ENCODE measurements at places on chromosomes 1 and 21.

DNA sequence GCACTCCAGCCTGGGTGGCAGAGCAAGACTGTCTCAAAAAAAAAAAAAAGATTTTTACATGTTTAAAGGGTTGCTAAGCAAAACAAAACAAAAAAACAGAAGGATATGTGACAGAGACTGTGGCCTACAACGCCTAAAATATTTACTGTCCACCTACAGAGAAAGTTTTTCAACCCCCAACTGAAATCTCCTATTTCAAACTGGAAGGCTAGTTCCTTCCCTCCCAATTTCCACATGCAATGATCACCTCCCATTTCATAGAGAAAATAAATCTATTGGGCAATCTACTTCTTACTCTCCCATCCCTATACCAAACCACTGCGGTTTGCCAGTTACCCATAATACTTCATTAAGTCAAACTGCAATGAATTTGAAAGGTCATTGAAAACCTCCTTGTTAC lies 74.2 kb downstream of the ST3GAL3 start:
- DNase-seq = peak; percentile 76

- no peak for DNase-seq
These were observed 199.4 kb downstream of the HMCN1 start for GRCh38 chr1:185933580-185933979.

GRCh38 chr1:6701437-6702153 lies at the start of gene DNAJC11:
Gene DNAJC11, minus strand, starts transcription at chr1:6701816. Its CDS starts 16 bp downstream, at chr1:6701800.
- peak; percentile 92 for DNase-seq

DNA sequence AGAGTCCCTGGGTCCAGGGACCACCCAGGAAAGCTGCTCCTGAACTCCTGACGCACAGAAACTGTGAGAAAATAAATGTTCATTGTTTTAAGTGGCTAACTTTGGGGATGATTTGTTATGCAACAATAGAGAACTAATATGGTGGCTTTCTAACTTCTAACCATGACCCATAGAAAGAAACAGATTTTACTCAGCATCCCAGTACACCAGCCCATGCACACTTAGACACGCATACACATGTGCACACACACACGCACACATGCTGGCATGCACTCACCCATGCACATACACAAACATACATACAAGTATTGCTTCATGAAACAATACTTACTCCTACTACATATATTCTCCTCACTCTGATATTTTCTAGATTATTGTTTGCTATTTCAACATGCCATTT lies 57.1 kb downstream of the NID1 start:
- DNase-seq = no peak

DNA sequence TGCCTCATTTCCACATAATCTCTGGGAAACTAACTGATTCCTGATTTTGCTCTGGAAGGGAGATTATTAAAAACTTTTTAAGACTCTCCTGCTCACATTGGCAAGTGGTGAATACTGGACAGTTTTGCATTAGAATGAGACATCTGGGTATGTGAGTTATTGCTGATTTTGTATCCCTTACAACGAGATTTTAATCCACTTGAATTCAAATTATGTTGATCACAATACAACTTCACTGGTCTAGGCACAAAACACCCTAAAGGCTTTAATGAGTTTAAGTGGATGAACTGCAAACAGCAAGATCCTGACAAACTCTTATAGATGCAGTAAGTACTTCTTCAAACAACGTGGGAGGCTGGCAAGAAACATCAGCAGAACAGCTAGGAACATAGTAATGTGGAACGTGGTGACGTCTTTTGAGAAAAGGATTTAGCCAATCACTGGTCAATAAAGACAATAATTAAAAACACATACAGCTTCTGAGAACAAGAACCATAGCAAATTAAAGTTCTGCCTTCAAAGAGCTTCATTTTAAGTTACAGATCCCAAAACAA lies 10.2 kb upstream of the LYPLAL1 start:
- no peak for DNase-seq

DNA sequence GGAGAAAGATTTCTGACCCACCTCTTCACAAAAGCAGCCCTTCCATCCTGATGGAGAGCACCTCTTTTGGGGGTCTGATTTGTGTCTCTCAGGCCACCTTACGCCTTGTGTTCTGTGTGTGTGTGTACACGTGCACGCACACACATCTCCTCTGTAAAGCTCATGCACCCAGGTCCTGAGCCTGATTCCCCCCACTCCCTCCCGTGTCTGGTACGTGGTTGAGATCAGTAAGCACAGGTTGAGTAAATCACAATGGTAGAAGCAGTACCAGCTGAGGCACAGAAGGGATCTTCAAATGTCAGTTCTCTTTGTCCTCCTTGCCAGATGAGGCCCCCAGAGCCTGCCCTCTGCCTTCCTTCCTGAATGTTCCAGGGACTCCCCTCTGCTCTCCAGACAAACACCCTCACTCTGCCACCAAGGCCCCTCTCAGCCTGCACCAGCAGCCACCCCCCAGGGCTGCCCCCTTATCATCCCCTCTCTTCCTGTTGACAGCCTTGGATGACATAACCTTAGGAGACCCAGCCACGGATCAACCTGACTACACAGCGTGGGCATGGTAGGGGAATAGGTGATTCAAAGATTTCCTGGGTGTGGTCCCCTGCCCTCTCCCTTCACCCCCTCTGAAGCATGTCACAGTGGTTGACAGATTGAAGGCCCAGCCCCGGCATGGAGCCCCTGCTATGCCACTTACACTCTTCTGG lies 112.8 kb downstream of the HIVEP3 start:
- no peak for DNase-seq

DNA sequence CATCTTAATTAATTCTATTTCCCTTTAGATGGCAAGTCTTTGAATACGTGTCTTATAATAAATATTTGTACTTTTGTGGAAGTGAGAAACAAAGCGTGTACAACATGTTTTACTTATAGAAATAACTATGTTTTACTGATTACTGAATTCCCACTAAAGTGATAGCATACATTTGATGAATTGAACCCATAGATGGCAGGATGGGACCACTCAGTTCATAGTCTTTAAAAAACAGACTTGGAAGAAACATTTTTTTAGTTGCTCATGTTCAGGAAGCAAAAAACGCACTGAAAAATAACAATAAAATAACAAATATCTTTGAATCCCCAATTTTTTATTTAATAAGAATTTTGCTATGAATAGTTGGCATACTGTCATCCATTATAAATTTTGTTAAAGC lies 507.1 kb upstream of the ZRANB2 start:
- no peak for DNase-seq

- no peak for DNase-seq
These were observed 8.7 kb downstream of the ETS2 start for GRCh38 chr21:38814126-38815059.

DNA sequence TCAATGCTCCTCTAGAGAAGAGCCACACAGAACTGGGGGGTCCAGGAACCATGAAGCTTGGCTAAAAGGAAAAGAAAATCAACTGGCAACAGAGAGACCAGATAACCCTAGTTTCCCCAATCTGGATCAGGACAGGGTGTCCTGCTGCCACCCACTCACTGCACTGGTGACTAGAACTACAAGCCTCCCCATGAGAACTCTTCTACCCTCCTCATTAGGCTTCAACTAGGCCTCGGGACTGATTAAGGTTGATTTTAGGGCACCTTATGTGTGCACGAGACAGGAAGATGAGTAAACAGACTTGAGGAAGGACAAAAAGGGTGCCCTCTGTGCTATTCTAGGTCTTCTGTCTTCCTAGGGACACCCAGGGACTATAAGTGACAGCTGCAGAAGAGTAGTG lies 2.3 kb upstream of the SF3B4 start:
- peak; percentile 28 for DNase-seq

- no peak for DNase-seq
These were observed 354.0 kb upstream of the RGS18 start for GRCh38 chr1:191804311-191804710.

GRCh38 chr1:150642296-150642695 lies 12.9 kb upstream of the ENSA start:
- DNase-seq = no peak

DNA sequence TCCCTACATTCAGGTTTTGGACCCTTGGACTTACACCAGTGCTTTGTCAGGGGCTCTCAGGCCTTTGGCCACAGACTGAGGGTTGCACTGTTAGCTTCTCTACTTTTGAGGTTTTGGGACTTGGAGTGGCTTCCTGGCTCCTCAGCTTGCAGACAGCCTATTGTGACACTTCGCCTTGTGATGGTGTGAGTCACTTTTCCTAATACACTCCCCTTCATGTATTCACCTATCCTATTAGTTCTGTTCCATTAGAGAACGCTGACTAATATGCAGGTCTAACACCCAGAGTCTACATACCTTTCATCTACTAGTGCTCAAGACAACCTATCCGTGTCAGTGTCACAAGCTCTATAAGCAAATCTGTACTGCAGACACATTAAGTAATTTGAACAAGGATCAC lies 605.3 kb downstream of the KCNT2 start:
- DNase-seq = no peak

- no peak for DNase-seq
These were observed 12.6 kb upstream of the DENND1B start for GRCh38 chr1:197787623-197788536.

- peak; percentile 21 for DNase-seq
These were observed at the start of gene AKT3 for GRCh38 chr1:243850202-243850451. Gene AKT3, minus strand, starts transcription at chr1:243850243. Its CDS starts 7,073 bp downstream, at chr1:243843170.

DNA sequence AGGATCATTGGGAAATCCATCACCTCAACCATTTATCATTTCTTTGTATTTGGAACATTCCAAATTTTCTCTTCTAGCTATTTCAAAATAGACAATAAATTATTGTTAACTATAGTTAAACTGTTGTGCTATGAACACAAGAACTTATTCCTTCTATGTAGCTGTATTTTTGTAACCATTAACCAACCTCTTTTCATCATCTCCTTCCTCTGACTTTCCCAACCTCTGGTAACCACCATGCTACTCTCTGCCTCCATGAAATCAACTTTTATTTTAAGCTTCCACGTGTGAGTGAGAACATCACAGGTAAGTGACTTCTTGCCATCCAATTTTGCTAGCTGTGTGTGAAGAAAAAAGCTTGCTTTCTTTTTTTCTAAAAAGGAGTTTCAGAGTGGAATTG lies 418 bp downstream of the IFI44L start:
- DNase-seq = peak; percentile 30

GRCh38 chr1:118961156-118961555 lies 27.0 kb downstream of the TBX15 start:
- no peak for DNase-seq

- peak; percentile 88 for DNase-seq
These were observed 103.2 kb upstream of the KIF26B start for GRCh38 chr1:245051349-245052221.

GRCh38 chr1:12420171-12420570 lies 190.3 kb downstream of the VPS13D start:
- DNase-seq = no peak
